ENCODE measurements at places on chromosomes 1 and 21.

DNA sequence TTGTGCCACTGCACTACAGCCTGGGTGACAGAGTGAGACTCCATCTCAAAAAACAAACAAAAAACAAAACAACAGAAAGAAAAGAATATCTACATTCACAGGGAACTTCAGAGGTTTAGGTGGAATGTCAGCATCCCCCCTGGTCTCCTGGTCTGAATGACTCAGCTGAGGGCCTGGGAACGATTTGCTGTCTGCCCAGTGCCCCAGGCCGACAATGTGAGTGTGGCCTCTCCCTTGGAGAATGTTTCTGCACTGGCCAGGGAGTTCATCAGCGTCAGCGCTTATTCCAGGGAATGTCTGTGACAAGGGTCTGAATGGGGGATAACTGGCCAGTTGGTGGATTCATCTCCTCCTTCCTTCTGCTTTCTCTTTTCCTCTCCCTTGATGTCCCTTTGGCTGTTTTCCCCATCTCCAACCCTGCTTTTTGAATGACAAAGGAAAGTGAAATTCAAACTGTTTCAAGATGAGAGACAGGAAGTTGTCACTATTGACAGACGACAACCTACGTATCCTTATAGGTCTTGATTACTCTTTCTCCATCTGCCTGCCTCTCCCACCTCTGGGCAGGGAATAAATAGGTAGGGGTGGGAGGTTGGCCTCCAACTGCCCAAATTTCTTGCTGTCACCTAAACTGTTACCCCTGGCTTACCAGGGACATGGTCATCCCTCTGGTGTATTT is 213.1 kb downstream of the HHAT start:
- peak; percentile 79 for DNase-seq

DNA sequence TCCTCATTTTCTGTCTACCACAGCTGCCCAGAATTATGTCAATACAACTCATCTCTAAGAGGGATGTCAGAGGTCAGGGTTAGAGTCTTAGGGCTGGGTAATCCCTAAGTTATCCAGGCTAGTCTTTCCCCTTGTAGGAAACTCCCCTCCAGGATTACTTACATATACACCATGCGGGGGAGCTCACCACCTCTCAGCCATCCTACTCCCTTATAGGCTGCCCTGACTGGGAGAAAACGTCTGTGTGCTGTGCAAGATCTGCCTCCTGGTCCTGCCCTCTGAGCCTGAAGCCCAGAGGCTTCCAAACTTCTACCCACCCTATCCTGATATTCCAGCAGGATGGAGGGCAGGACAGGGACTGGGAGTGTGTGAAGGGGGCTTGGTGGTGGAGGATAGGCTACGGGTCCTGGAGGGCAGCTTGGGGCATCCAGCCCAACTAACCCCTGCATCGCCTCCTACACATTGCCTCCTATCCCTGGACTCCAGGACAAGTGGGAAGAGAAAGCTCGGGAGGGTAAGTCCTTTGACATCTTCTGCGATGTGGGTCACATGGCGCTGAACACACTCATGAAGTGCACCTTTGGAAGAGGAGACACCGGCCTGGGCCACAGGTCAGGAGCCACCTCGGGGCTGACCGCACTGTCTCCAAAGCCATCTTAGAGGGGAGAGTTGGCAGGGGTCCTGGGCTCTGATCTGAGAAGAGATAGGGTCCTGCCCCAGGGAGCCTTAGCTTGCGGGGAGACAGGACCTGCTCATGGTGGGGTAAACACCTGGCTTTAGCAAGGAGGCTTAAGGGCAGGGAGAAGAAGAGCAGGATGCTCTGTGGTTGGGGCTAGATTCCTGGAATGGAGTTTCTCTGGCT is 14.4 kb downstream of the CYP4B1 start:
- no peak for DNase-seq

DNA sequence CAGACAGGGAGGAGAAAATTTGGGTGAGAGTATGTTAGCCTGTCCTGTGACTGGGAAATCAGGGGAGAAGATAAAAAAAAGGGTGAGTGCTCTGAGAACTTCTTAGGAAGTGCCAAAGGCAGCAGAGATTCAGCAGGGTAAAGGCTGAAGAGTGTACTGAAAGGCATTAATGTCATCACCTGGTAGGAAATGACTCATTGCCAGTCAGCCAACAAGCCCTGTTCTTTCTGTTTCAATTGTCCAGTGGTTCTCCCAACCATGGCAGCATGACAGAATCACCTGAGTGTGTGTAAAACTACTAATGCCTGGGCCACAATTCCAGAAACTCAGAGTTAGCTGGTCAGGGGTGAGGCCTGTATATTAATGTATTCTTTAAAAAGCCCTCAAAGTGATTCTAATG is 83.5 kb downstream of the INTS7 start:
- no peak for DNase-seq

DNA sequence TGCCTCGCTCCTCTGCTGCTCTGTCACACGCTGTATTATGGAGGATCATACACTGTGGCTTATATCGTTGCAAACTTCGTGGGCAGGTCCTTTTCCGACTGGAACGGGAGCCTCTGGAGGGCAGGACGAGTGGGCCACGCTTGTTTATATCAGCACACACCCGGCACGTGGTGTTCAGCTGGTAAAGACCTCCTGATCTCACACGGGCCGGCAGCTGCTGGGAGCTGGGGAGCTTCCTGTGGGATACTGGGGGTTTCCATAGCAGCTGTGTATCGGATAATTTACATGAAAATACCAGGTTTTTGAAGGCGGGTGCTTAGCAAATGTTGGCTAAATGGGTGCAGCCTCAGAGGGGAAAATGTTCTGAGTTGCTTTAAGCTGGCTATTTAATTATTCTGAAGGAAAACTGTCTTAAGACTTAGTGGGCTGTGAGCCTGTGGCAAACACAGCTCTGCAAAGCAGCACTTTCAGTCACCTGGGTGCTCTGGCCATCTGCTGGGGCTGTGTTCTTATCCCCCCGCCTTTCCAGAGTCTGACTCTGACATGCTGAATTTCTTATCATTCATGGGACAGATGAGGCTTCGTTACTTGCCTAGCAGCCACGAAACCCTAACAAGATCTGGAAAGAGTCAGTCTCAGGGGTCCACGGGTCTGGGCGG is 103.6 kb upstream of the GCLM start:
- peak; percentile 38 for DNase-seq

DNA sequence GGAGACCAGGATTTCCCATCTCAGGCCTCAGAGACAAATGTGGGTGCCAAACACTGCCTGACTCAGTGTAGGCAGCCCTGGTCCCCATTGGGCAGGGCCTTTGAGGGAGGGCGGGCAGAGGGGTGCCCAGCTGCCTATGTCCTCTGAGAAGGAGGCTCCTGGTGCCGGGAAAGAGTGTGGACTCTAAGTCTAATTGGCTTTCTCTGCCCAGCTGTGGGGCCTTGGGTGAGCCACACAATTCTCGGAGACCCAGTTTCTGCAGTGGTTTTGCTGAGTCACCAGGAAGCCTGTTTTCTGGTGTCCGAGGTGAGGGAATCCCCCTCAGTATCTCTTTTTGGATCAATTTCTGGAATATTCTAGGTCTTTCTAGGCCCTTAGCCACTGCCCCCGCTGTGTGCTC is 35.3 kb upstream of the ACTL8 start:
- no peak for DNase-seq

GRCh38 chr1:164581762-164582161 is 22.8 kb downstream of the PBX1 start:
- DNase-seq: no peak

GRCh38 chr21:42063571-42064521 is 7.3 kb upstream of the UMODL1 start:
- no peak for DNase-seq

GRCh38 chr1:229258757-229259060 is 12.2 kb upstream of the RAB4A start:
- DNase-seq: peak; percentile 59

DNA sequence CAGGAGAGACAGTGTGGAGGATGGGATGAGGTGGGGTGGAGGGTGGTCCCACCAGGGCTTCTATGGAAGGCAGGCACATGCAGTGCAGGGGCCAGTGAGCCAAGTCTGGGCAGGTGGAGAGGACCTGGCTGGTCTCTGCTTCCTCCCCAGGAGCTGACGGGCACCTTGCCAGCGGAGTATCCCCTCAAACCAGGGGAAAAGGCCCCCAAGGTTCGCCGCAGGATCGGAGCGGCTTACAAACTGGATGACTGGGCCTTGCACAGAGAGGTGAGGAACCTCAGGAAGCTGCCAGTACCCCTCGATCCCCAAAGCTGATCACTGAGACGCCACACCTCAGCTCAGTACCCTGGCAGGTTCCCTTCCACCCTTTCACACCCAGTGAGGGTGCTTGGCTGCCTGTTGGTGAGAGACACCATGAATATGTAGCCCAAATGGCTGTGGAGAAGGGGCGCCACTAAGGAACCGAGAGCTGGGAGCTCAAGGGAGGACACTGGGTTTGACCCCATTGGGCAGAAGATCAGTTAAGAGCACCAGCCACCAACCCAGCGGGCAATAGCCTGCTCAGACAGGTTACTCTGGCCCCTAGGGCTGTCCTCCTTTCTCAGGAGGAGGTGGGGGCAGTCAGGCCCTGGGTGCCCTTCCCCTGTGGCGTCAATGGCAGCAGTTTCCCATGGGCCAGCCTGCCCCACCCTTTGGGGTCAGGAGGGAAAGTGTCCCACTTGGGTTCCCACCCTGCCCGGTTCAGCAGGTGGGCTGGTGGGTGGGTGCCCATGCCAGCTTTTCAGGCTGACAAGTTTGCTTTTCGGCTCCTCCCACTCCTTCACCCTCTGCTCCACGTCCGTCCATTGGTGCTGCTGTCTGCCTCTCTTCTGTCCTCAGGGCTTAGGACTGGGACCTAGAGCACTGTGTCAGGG is 5.5 kb downstream of the INAVA start:
- no peak for DNase-seq

- DNase-seq: no peak
These were observed 664.6 kb upstream of the ADAMTS5 start for GRCh38 chr21:27631471-27631870.

GRCh38 chr1:25967308-25967707 is 30.6 kb downstream of the PAFAH2 start:
- DNase-seq: no peak

GRCh38 chr21:34724857-34725195 is 56.0 kb downstream of the CLIC6 start:
- DNase-seq: no peak

DNA sequence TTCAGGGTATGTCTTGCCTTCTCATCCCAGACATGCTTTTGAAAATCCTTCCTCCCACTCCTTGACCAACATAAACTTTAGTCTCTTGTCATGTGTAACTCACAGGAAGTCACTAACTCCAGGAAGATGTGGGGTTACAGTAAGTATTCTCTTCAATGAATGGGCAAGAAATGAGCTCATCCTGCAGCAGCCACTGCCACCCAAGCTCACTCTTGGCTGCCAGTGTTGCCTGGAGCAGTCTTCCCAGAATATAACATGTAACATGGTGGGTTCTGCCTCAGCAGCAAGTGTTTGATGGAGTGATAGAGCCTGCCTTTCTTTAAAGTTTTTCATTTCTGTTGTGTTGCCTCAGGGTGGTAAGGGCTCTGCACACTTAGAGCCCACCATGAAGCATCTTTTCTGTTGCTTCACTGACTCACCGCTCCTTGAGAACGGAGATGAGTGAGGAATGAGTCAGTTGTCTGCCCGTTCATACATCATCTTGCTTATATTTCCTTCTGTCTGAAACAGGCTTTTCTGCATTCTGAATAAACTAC is 187.0 kb downstream of the TPR start:
- DNase-seq: peak; percentile 7

- DNase-seq: peak; percentile 48
These were observed 22.4 kb downstream of the HUNK start for GRCh38 chr21:31895077-31895835.

DNA sequence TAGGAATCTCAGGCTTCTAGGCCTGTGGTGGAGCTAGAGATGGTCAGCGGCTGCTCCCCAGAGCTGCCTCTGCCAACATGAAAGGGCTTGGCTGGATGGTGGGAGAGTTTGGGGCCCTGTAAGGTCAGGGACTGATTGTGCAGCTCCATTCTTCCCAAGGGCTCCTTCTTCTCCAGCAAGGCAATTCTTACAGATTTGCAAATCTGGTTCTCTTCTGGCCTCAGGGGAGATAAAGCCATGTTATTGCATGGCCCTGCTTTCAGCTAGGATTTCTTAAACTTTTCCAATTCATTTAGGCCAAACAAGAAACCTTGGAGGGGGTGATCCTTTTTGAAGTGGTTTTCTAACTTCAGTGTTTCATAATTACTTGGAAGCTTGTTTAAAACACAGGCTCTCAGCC is 213.4 kb downstream of the PRDM2 start:
- DNase-seq: no peak

- peak; percentile 71 for DNase-seq
These were observed 11.2 kb downstream of the CSRP1 start for GRCh38 chr1:201495551-201496295.

GRCh38 chr21:29654855-29655254 is 284.9 kb downstream of the GRIK1 start:
- DNase-seq: no peak

DNA sequence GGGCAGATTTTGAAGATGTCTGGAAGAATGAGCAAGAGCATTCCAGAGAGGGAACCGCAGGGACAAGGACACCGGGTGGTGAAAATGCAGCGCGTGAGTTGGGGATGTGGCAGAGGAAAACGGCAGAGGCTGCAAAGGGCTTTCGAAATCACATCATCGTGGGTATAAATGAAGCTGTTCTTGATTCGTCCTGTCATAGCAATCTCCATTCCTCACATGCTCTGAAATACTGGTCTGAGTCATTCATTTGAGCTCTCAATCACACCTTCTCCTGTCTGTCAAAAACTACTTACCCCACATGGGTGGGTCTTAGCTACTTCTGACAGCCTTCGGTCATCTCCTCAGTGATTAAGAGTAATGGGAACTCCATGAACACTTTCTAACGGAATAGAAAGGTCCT is 81.5 kb downstream of the ERG start:
- no peak for DNase-seq

- DNase-seq: no peak
These were observed 579.0 kb upstream of the ADAMTS5 start for GRCh38 chr21:27545754-27546349.

GRCh38 chr1:170670802-170671628 is 7.1 kb downstream of the PRRX1 start:
- peak; percentile 77 for DNase-seq

DNA sequence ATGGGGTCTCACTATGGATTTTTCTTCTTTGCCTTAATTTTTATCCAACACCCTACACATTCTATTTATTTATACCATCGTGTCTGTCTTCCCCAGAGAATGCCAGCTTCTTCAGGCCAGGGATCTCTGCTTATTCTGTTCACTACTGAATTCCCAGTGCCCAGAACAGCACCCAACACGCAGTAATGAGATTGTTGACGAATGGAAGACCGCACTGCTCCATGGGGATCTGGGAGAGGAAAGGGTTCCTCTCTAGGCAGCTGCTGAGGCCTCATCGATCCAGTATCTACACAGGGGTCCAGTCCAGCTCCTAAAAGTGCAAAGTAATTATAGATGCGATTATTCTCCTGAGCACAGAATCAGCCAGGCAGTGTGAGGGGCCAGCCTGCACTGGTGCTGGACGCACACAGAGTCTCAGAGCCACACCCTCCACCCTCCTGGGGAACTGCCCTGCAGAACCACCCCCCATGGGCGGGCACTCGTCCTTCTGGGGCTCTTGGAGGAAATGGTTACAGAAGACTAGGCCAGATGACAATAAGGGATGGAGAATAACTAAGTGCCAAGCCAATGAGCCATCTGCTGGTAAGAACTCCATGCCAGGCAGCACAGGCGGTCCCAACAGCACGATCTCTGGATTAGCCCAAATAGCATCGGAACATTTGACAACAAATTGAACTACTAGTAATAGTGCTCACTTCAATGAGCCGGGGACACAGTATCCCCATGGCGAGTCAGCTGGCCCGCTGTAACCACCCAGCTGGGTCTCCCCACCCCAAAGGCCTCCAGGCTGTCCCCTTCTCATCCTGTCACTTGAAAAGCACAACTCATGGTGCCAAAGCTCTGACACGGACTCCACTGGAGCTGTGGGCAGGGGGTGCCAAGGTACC is 1.7 kb upstream of the PDE9A start:
- DNase-seq: no peak

GRCh38 chr1:51664421-51665240 is 47.7 kb downstream of the OSBPL9 start:
- DNase-seq: no peak

Measured in ELF-1 (cell line).